ENCODE measurements at places on chromosomes 16 and 17.

DNA sequence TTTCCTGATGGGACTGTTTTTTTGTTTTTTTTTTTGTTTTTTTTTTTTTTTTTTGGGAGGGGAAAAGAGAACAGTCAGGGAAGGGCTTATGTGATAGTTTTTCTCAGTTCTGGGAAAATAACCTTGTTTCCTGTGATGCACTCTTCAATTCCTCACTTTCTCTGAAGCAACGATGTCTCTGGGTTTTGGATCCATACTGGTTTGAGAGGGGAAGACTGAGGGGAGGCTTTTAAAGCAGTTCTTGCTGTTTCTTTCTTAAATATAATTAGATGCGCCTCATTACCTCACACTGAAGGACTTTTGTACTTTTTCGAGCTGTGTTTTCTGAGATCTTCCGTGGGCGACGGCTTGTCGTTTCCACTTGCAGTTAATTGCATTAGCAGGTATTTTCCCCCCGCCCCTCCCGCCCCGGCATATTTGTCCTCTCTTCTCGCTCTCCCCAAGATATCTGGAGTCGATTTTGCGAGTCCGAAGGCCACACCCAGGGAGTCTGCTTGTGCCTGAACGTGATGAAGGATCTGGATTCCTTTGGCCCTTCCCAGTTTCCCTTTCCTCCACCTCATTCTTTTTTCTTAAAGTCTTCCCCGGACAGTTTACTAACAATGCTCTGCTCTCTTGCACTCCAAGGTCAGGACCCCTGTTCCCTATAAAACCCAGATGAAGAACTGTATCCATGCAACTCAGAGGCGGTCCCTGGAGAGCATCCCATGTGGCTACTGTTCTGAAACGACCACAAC lies 125.2 kb upstream of the ZFHX3 start:
- DNase-seq = no peak

DNA sequence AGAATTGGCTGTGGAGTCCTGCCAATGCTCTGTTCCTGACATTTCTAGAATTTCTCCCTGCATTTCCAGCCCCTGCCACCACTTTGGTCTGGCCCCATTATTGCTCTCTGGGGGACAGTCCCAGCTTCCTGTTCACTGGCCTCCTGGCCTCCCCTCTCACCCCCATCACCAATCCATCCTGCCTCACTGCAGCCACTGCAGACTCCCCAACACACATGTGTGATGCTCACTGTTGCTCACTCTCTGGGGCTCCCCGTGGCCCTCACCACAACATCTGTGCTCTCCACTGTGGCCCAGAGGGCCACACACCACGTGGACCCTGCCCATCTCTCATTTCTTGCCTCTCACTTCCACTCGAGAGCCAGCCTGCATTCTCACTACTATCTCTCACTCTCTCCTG lies 64.6 kb downstream of the SREBF1 start:
- DNase-seq = no peak

DNA sequence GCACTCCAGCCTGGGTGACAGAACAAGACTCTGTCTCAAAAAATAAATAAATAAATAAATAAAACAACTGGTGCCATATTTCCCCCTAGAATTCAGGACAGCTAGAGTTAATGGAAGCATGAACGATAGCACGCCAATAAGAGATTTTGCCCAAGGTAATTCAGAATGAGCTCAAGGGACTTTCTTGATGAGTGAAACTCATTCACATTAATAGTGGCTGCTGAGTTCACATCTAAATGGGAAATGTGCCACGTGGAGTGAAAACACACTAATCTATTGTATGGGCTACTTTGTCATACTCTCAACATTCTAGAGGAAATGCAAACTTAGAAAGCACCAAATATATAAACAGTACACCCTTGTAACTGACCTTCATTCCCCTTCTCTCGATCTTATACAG lies 47.4 kb upstream of the PSMD7 start:
- DNase-seq = no peak

DNA sequence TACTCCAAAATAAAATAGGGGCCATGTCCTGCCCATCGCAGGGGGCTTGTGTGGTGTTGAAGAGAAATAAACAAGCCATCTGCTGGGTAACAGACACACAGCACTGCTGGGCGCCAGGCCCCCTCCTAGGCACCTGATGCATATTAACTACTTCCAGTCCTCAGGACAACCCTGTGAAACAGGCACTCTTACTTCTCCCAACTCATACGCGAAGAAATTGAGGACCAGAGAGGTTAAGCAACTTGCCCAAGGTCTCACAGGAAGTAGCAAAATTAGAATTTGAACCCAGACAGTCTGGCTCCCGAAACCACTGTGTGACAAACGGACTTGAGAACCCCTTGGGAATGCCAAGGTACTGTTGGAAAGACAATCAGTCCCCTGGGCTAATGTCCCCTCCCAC lies 2.8 kb downstream of the STX1B start:
- no peak for DNase-seq

- no peak for DNase-seq
These were observed 3.1 kb downstream of the SIAH1 start for GRCh38 chr16:48382131-48382530.

- no peak for DNase-seq
These were observed 80.2 kb downstream of the CACNG1 start for GRCh38 chr17:67124450-67125148.

DNA sequence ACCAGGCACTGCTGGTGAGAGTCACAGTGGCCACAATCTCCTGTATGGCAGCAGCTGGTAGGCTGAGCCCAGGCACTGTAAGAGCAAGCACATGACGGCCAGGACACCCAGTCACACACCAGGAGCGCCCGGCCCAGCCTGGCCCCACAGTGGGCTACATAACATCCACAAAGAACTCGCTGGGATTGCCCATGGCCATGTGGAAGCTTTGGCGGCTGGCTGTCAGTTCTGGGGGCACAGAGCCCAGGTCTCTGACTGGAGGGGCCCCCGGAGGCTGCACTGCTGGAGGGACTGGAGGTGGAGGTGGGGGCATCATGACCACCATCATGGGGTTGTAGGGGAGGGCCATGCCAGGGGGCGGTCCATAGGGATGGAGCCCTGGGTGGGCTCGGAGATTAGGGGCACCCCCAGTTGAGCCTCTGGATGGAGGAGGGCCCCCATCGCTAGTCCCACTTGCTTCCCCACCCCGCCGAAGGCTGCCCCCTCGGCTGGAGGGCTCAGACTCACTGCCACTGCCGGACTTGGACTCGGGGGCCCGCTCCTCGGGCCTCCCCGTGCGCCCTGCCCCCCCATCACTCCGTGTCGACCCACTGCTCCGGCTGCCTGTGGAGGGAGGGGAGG lies 6.1 kb downstream of the ACADVL start:
- no peak for DNase-seq

DNA sequence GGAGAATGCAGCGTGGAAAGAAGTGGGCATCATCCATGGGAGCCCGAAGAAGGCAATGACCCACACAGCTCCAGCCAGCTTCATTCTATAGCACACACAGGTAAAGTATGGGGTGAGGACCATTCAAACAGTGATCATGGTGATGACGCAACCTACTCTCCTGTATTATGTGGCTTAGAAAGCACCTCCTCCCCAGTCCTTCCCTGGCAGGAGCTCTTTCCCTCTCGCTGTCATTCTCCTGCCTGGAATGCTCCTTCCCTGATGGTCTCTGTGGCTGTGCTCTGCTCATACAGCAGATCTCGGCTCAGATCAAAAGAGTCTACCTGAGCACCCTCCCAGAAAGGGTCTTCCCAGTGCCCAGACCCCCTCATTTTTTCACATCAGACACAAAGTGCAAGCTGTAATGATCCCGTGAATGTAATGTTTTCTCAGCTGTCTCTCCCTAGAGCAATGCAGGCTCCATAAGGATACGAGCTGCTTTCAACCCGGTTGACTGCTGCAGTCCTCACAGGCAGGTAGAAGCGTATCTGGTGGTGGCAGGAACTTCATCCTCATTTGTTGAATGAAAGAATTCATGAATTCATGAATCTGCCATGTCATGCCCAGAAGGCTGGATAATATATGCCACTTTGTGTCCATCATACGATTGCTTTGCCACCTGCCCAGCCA lies 248.8 kb downstream of the HS3ST3A1 start:
- no peak for DNase-seq

GRCh38 chr17:3982113-3982512 lies 17.9 kb upstream of the ATP2A3 start:
- DNase-seq = no peak

DNA sequence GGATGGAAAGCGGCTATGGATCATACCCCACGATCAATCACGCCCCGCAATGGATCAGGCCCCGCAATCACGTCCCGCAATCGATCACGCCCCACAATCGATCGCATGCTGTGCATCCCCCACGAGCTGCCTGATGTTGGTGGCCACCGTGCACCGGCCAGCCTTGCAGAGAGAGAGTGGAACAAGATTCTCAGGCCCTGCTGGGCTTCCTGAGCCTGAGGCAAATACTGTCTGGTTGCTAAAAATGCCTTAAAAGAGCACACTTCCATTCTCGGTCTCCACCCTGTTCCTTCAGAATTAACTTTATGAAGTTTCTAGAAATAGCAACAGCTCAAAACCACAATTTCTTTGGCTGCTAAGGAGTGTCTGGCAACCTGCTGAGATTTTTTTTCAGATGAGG lies 81.5 kb downstream of the VPS53 start:
- no peak for DNase-seq

DNA sequence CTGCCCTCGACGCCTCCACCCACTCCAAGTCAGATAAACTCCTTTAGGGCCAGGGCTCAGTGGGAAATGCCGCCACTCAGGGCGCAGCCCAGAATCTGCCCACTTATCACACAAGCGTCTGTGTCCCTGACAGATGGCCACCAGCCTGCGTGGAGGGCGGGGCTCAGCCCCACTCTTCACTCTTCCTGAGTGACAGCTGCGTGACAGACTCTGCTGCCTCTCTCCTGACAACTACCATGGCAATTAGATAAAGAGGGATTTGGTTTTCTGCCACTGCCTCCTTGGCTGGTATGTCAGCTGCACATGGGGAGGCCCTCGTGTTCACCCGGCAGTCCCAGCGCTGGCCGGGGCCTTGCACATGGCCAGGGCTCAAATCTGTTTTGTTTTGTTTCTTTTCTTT lies 96.2 kb downstream of the RTN4RL1 start:
- DNase-seq = no peak

DNA sequence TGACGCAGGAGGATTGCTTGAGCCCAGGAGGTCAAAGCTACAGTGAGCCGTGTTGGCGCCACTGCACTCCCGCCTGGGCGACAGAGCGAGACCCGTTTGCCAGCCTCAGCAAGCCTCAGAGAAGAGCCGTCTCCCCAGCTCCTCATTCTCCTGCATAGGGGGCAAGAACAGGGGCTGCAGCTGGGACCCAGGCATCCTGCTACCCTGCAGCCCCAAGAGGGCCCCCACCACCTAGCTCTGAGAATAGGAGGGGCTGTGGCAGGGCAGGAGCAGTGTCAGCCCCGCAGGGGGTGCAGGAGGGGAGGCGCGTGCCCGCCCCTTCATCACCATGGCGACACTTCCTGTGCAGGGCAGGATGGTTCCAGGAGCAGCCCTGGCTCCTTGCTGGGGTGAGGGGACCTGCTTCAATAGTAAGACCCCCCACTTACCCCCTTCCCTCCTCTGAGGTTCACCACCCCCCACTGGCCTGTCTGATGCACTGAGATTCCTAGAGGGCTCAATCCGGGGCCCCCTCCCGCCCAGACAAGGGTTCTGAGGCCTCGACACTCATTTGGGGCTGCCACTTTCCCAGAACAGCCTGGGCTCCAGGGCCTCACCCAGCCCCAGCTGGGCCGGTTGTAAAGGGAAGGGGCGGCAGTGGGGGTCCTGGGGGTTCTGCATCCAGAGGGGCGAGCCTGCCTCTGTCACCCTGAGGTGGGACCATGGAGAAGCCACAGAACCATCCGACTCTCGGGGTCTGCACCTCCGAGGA lies 20.2 kb downstream of the VASN start:
- DNase-seq = no peak

GRCh38 chr16:82609140-82609539 lies 17.6 kb upstream of the CDH13 start:
- DNase-seq = no peak

- DNase-seq = no peak
These were observed 9.5 kb upstream of the UNK start for GRCh38 chr17:75774991-75775668.

DNA sequence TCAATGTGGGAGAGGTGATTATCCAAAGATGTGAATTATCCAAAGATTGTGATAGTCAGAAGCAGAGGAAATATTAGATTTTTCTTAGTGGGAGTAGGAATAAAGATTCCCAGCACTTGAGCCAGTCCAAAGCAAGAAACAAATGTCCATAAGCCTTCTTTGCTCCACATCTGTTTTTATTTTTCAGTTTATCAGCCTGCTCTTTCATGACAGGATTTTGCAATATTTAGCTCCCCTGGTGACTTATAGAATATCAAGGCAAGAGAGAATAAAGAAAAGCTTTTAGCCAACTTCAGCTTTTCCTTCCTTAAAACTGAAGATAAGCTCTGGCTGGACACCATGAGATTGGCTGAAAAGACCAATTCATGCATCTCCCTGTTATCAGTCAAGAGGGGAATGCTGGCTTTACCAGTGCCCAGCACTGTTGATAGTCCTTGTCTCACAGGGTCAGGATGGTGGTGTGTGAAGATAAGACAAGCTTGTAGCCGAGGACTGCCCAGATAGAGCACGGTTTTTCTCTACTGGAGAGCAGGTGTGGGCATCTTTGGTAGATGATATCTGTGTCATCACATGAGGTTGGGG lies 706.5 kb downstream of the KCNJ2 start:
- DNase-seq = no peak

GRCh38 chr17:11795906-11796305 lies 197.6 kb downstream of the DNAH9 start:
- no peak for DNase-seq

- no peak for DNase-seq
These were observed 14.7 kb upstream of the ZNF469 start for GRCh38 chr16:88368036-88368435.

- no peak for DNase-seq
These were observed 6.7 kb downstream of the PLA2G15 start for GRCh38 chr16:68251832-68252231.

DNA sequence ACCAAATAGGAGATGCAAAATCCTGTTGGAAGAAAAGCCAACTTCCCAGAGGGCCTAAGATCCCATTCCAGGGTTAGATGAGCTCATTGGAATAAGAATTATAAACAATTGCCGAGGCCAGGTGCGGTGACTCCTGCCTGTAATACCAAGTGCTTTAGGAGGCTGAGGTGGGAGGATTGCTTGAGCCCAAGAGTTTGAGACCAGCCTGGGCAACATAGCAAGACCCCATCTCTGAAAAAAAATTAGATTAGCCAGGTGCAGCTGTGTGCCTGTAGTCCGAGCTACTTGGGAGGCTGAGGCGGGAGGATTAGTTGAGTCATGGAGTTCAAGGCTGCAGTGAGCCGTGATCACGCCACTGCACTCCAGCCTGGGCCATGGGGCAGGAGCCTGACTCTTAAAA lies 17.8 kb upstream of the SDR42E2 start:
- no peak for DNase-seq

GRCh38 chr16:53654946-53655345 lies 48.7 kb downstream of the RPGRIP1L start:
- no peak for DNase-seq

- DNase-seq = no peak
These were observed 16.0 kb upstream of the LHX1 start for GRCh38 chr17:36921095-36921851.

- DNase-seq = no peak
These were observed 17.9 kb upstream of the FOXF1 start for GRCh38 chr16:86492267-86492960.

- no peak for DNase-seq
These were observed 36.7 kb upstream of the ABCA5 start for GRCh38 chr17:69363488-69364210.

Measured in activated CD8-positive, alpha-beta memory T cell treated with anti-CD3 and anti-CD28 coated beads for 4 hours (primary cell).